NCI-H2107 (cell line): ENCODE measurements at places on chromosomes 6 and 20.

- DNase-seq = no peak
These were observed 28.5 kb downstream of the TRERF1 start for GRCh38 chr6:42423244-42423643.

- no peak for DNase-seq
These were observed at the start of gene TMEM242 for GRCh38 chr6:157323255-157323965. TMEM242 (minus strand) TSS chr6:157323519; CDS start chr6:157323499, 20 bp downstream.

GRCh38 chr20:40848526-40848925, 159.5 kb upstream of the MAFB start:
- no peak for DNase-seq

DNA sequence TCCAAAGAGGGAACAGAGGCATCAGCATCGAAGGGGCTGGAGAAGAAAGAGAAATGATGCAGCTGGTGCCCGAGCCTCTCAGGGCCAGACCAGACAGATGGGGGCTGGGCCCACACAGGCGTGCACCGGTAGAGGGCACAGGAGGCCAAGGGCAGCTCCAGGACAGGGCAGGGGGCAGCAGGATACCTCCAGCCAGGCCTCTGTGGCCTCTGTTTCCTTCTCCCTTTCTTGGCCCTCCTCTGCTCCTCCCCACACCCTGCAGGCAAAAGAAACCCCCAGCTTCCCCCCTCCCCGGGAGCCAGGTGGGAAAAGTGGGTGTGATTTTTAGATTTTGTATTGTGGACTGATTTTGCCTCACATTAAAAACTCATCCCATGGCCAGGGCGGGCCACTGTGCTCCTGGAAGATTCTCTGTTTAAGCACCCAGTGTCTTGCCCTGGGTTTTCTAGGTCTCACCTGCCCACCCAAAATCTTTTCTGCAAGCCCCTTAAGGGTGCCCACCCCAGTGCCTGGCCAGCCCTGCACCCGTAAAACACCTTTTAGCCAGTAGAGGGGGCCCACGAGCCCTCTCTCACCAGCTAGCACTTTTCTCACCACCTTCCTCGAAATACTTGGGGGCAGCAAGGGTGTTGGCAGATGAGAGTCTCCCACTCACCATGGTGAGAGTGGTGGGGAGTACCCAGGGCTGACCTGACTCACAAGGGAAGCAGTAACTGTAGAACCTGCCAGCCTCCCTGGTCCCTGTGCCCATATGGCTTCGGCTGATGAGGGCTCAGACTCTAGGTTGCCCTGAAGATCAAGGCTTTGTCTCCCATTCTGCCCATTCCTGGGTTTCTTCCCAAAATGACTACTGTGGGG, 35.7 kb upstream of the ID1 start:
- no peak for DNase-seq

- no peak for DNase-seq
These were observed 205.0 kb upstream of the BTBD3 start for GRCh38 chr20:11712639-11713160.

DNA sequence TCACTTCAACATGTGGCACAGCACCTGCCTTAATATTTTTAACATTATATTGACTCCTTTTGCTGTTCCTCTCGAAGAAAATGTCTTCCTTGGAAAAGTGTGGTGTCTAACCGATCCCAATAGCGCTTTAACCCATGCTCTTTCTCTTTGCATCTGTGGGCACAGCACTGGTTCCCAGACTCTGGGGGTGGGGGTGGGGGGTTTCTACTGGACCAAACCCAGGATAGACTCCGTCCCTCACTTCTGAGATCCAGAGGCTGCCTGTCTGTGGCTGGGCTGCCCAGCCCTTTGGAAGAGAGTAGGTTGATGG, 3.9 kb upstream of the ZNF292 start:
- no peak for DNase-seq

DNA sequence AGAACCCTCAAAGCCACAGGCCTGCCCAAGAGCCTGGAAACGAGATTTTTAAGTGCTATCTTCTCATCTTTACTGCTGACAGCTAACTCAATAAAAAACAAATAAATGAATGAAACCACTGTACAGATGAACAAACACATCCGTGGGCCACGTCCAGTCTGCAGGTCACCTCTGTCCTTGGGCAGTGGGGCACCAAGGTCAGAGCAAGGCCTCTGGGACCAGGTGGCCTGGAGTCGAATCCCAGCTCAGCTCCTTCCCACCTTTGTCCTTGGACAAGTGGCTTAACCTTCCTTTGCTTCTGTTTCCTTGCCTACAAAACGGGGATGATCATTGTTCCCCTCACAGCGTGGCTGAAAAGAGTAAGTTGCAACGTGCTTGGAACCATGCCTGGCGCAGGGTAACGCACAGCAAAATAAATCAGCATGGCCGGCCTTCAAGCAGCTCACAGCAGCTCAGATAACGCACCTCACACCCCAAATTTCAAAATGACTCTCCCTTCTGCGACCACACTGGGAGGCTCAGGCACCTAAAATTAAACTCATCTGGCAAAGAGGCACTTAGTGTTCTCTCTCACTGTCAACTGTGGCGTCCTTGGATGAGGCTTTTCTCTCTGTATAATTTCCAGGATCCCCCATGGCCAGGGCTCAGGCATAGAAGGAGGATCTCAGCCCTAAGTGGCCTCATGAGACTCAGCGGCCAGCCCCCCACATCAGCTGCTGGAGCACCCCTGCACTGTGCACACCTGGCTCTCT, 35.7 kb downstream of the RRBP1 start:
- DNase-seq = peak; percentile 39

DNA sequence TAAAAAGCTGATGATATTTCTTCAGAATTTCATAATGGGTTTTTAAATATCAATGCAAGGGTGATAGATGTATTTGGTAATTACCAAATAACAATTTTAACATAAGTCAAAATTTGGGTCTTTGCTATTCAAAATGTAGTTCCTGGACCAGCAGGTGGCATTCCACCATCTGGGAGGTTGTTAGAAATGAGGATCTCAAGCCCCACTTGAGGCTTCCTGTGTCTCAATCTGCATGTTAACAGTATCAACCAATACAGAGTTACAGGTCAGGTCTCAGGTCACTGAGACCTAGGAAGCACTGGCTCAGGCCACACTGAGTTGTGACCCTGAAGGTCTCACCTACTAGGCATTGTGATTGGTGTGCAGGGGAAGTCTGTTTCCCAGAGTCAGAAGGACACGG, 57.2 kb upstream of the MTRF1L start:
- no peak for DNase-seq

DNA sequence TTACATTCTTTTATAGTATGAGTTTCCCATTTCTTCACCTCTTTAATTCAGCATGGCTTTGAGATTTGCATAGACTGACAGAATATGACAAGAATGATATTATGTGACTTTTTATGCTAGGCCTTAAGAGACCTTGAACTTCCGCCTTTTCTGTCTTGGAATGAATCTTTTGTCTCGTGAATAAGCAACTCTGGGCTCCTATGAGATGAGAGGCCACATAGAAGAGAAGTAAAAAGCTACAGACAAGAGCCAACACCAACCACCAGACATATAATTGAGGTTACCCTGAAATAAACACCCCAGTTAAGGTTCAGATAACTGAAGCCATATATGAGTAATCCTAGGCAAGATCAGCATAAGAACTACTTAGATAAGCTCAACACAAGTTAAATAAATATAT, 600.8 kb downstream of the MEI4 start:
- DNase-seq = no peak

- DNase-seq = no peak
These were observed 26.4 kb upstream of the MROH8 start for GRCh38 chr20:37205794-37206193.

- DNase-seq = no peak
These were observed 49.9 kb upstream of the MLN start for GRCh38 chr6:33853736-33854135.

DNA sequence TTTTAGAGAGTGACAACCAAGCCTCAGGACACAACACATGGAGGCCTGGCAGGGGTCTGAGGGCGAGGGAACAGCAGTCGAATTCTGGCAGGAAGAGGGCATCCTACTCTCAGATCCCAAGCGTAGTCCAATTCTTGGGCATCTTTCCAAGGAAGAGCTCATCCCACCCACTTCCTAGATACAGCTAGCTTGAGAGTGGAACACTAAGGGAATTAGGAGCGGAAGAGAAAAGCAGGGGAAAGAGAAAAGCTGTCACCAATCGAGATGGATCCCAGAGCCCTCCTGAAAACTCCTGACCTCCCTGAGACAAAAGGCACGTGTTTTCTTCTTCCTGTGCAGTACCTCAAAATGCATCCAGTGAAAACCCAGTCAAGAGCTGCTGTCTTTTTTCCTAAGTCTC, 67.1 kb downstream of the GFOD1 start:
- no peak for DNase-seq

DNA sequence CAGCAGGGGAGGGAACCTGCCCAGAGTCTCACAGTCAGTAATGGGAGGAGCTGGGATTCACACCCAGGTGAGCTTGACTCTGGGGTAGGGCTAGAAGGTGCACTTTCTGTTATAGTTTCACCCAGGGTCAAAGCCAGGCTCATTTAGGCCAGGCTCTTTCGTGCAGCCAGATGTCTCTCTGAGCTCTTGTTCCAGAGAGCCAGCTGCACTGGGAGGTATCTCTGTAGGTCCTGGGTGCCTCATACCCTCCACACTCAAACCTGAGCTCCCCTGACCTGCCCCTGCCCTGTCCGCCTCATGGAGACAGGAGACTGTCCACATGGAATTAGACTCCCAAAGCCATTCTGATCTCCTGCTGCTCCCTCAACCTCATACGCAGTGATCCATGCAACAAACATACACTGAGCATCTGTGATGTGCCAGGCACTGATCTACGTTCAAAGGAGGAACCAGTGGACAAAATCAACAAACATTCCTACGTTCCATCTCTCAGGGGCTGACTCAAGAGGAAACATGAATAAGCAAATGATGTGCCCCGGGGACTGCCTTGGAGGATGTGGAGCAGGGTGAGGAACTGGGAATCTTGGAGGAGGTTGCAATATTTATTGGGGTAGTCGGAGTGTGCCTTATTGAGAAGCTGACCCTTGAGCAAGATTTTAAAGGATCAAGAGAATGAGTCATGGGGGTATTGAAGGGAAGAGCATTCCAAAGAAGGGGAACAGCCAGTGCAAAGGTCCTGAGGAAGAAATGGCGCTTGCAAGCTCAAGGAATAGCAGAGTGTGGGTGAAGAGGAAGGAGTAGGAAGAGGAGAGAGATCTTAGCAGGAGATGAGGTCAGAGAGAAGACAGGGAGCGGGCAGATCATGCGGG, 71.3 kb upstream of the TOX2 start:
- no peak for DNase-seq

DNA sequence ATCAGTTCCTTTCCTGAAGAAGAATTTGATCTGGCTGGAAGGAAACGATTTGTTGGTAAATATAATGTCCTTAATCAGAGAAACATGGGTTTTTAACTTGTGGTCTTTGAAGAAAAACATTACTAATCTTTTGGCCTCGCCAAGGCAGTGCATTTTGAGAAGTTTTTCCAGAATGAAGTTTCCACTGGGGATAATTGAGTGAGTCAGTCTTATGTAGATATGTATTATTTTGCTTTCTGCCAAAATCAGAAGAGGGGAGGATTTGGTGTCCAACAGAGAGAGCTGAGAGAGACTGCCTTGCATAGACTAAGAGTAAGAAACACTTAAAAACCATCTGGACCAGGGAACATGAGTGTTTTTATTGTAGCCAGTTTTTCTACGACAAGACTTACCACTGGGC, 79.9 kb downstream of the FNDC1 start:
- no peak for DNase-seq

- DNase-seq = no peak
These were observed 48.8 kb downstream of the PRL start for GRCh38 chr6:22247916-22248482.

DNA sequence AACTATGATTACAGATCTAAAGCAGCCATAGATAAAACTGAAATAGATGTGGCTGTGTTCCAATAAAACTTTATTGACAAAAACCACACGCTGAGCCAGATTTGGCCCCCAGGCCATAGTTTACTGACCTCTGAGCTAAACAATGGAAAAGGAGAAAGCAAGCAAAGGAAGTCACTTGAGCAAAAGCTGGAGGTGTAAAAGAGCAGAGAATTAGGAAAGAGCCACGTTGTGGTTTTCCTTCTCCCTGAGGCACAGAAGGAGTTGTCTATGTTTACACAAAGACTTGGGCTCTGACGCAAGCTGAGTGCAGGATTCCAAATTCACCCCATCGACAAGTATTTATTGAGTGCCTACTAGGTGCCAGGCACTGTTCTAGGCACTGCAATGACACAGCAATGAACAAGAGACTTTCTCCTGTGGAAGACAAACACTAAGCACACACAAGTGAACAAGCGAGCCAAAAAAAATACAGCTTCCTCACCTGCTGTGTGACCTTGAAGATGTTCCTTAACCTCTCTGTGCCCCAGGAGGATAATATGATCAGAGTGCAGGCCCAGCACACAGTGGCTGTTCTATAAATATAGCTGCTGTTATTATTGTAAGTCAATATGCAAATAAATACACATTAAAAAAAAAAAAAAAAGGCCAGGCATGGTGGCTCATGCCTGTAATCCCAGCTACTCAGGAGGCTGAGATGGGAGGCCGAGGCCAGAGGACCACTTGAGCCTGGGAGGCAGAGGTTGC, 75.4 kb upstream of the PTPN1 start:
- no peak for DNase-seq

DNA sequence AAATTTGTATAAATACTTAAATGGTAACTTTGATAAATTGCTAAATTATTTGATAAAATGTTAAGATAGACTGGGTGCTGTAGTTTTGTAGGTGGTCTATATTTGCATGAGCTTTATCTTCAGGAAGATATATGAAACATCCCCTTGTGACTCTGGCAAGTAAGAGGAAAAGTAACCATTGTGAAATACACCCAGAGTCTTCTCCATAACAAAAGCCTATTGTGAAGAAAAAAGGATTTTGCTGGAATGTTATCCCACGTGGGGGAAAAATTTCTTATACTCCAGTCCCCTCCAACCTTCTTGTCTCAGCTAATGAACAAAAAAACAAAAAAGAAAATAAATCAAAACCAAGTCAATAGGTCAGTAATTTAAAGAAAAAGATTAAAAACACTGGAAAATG, 600.7 kb downstream of the HDGFL1 start:
- DNase-seq = no peak

DNA sequence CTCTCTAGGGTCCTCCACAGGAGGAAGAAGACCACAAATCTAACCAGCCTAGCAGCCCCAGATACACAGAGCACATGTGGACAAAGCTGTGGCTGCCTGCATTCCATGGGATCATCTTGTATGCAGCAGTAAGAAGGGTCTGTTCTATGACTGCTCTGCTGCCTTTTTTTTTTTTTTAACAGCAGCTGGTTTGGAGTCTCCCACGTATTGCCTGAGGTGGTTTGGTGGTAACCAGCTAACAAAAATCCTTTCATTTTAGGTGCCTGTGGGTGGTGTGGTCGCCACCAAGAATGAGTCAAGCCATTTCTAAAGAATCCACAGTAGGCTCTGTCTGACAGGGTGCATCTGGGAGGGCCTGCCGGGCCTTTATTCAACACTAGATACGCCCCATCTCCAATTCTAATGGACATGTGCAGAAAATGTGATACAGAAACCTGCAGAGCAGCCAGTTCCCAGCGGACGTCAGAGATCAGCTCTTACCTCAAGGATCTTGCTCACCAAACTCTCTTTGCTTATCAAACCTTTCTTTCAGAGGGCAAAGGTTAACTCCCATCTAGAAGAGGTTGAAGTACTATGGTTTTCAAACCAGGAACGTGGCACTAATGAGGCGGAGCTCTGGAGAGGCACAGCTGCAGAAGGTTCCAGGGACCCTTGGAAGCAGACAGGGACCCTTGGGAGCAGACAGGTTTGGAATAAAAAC, 32.0 kb downstream of the GNAS-AS1 start:
- DNase-seq = no peak

- DNase-seq = no peak
These were observed 255.8 kb downstream of the BTBD3 start for GRCh38 chr20:12173347-12174012.
